ENCODE measurements at places on chromosomes 4 and X.

GRCh38 chr4:173248690-173249089 is 80.1 kb downstream of the GALNT7 start:
- no peak for DNase-seq

DNA sequence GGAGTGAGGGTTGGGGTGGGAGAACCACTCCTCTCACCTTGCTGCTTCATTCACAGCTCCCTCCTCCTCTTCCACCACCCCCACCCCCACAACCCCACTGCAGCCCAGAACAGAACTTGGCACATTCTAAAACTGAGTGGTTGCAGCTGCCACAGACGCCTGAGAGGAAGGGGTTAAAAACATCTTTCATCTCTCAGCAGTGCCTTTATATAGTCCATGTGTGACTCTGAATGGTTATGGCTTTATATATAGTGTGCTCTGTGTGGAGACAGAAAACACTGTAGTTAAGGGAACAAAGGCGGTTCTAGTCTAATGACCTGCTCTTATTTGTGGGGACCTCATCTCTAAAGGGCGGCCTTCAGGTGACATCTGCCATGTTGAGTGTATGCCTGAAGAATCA is 144.8 kb downstream of the BCOR start:
- no peak for DNase-seq

DNA sequence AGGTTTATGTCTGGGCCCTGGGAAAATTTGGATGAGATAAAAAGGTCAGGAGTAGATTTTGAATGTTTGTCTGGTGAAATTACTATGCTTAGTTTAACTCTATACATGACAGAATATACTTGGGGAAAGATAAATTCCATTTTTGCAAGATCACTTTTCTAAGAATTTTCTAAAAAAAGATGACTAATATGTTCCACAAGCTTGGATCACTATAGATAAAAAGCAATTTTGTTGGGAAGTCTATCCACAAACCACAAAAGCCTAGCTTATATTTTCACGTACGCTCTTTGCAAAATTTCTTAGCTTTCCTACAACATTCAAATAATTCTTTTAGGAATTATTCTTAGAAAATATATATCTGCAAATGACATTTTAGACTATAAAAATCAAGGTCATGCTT is 20.6 kb upstream of the COQ2 start:
- DNase-seq, result no peak

DNA sequence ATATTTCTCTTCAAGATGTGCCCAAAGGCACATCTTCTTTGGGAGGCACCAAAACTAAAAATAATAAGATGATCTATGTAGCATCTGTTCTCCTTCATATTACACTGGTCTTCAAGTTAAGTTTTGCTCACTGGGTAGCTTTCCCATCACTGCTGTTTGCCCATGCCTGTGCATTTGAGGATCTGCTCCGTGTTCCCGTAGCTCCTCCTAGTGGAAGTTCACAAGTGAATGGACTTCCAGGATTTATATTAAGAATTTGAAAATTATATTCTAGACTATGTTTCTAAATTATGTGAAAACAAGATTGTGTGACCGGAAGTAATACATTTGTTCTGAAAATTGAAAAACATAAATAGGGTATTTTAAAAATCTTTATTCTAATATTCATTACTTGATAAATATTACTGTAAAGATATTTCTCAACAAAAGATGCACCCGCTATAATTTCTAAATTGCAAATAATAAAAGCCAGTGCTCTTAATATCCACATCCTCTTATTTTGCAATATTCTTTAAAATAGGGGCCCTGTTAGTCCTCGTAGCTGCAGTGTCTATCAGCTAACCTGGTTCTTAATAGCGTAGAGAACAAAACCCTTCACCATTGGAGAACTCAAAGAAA is 147.7 kb downstream of the RBM46 start:
- no peak for DNase-seq

GRCh38 chrX:124274438-124275181 is 57.9 kb upstream of the TEX13D start:
- DNase-seq, result no peak

DNA sequence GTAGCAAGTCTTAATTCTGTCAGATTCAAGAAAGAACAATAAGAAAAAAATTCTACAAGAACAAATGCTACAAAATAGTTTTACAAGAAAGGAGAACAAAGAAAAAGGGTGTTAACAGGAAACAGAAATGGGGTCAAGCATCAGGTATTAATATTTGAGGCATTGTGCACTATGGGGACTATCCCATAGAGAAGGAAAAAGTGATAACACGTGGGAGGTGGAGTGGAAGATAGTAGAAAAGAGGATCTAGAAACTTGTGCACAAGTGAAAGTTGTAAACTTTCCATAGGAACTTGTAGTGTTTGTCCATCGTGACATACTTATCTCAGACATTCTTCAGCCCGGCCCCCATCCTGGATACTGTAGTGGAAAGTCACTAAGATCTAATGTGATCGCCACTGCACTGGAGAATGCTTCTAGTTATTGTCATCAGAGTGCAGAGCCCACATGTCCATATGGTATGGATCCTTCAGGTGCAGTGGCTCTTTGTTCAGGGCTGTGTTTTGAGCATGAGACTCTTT is 15.4 kb upstream of the NFXL1 start:
- no peak for DNase-seq

DNA sequence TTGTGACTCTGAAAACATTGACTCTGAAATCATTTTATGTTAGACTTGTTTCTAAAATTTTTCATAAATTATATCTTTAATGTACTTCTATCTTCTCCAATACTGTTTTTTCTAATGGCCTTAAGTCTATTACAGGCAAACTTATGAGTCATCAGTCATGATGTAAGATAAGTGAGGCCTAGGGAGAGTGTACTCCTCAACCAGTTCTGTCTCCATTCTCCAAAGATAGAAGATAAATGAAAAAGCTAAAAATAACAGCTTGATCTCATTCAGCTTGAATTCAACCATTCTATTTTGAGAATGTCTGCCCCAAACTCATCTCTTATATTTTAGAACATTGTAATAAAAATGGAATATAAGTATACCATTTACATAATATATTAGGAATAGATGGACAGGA is 34.5 kb downstream of the STBD1 start:
- no peak for DNase-seq

DNA sequence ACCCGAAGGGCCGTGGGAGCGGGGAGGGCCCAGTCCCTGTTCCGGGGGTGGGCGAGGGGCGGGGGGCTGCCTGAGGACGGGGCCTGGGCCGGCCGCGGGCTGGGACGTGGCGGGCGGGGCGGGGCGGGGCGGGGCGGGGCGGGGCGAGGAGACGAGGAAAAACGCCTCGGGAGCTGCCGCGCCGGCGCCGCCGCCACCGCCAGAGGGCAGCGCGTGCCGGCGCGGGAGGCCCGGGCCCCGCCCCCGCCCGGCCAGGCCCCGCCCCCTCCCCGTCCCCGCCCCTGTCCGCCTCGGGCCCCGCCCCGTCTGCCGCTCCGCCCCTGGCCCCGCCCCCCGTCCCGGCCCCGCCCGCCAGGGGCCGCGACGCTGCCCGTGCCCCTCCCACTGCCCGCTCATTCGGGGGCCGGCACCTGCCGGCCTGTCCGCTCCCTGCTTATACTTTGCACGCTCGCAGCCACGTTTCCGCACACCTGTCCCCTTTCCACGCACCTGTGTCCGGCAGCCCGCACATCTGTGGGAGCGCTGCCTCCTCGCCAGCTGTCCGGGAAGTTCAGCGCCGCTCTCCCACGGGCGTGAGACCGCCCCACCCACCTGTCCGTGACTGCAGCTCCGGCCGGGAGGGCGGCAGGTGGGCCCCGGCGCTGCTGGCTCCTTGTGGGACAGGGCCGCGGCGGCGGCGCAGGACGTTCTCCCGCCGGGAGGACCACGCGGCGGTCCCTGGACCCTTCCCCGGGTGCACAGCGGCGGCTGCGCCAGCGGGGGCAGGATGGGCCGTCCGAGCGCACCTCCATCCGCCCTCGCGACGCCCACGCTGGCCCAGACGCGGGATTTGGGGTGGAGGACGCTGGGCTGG is 1.7 kb upstream of the FGFRL1 start:
- DNase-seq, result peak; percentile 70

GRCh38 chr4:87321888-87322287 is 794 bp downstream of the HSD17B13 start:
- DNase-seq, result no peak

- DNase-seq, result no peak
These were observed 1881.7 kb downstream of the ARAP2 start for GRCh38 chr4:34362654-34363053.

DNA sequence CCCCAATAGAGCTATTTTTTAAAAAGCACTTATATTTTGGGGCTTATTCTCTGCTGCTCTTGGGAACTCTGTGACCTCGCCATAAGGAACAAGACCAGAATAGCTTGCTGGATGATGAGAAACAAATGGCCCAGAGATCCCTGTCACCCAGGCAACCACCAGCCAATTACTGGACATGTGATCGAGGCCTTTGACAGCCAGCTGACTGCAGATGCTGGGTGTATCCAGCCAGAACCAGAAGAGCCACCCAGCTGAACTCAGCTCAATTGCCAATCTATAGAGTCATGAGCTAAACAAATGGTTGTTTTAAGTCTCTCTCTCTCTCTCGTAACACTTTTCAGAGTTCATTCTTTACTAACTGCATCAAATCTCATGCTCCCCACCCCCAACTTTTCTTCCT is 24.4 kb upstream of the CITED1 start:
- no peak for DNase-seq

DNA sequence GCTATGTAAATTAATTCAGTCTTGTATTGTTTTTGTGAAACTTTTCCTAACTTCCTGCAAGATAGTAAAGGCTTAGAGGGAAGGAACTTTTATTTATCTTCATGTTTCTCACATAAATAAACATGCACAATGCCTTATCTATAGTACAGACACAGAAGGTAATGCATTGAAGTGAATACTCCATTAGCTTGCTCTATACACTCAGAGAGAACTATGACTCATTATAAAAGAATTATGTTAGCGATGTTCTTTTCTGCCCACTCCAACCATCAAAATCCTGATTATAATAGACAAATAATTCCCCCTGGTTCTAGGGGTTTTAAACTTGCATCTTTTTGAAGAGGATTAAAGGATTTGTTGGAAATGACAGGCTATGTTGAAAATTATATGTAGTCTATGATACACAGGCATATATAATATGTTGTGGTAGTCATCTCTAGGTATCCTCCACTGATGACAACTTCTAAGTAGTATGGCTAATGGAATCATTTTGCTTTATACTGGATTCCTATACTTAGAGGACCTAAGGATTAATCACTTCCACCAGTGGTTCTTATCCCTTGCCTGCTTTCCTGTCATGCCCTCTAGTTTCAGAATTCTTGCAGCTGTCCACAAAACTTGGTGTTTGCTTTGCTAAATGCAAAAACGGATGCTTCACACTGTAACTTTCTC is 115.7 kb downstream of the NDST4 start:
- no peak for DNase-seq

DNA sequence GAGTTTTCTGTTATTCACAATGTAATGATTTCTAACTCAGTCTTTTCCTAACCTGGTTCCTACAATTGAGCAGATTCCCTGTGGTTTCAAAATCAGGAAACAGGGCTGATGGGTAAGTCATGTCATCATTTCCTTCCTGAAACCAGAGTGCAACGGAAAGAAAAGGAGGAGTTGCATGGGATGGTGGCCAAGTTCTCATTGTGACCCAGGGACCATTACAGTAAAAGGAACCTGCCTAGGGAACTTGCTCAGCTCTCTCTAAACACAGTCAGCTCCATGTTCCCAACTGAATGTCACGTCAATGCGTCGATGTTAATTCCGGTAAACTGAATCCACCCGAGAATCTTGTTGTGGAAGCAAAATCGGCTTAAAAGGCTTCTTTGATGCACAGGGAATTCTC is 51.2 kb downstream of the LGI2 start:
- peak; percentile 96 for DNase-seq

- DNase-seq, result no peak
These were observed 523.3 kb downstream of the SMARCA1 start for GRCh38 chrX:129000018-129000417.

- DNase-seq, result no peak
These were observed 88.7 kb upstream of the TTC29 start for GRCh38 chr4:147034372-147034771.

DNA sequence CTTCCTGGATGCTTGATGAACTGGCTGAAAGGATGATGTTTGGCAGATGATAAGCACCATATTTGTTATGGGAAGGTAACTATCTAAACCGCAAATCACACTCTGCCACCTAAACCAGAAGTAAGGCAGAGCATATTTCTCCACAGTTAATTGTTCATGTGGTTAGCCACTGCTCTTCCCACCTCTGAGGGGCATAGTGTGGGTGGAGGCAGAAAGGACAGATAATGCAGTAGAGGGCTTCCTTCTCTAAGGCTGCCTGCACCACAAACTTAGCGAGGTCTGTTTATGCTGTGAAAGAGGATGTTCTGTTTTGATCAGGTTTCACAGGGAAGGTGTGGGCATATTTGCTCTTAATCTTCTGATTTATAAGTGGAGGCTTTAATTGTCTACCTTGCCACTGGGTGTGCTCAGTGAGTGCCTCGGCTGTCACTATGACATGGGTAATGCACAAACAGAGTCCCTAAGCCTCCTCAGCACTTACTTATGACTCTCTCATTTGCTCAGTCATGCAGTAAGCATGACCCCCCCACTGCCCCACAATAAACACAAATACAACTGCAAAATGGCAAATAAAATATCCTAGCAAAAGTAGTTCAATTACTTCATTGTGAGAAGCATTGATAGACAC is 401.0 kb downstream of the TMA16 start:
- no peak for DNase-seq

GRCh38 chrX:18461431-18461830 is 36.0 kb downstream of the CDKL5 start:
- peak; percentile 7 for DNase-seq

DNA sequence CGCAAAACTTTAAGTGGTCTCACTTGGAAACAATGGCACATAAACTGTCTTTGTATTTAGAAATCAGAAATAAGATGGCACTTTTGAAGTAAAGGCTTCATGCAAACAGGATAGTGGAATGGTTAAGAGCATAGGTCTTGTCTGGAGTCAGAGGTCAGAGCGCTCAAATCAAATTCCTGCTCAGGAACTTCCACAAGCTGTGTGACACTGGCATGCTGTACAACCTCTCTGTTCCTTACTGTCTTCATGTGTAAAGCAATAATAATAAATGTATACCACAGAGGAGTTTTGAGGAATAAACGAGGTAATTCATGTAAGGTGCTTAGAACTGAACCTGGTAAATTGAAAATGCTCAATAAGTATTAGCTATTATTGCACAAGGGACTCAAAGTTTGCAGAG is 43.4 kb upstream of the ACSL4 start:
- DNase-seq, result no peak

DNA sequence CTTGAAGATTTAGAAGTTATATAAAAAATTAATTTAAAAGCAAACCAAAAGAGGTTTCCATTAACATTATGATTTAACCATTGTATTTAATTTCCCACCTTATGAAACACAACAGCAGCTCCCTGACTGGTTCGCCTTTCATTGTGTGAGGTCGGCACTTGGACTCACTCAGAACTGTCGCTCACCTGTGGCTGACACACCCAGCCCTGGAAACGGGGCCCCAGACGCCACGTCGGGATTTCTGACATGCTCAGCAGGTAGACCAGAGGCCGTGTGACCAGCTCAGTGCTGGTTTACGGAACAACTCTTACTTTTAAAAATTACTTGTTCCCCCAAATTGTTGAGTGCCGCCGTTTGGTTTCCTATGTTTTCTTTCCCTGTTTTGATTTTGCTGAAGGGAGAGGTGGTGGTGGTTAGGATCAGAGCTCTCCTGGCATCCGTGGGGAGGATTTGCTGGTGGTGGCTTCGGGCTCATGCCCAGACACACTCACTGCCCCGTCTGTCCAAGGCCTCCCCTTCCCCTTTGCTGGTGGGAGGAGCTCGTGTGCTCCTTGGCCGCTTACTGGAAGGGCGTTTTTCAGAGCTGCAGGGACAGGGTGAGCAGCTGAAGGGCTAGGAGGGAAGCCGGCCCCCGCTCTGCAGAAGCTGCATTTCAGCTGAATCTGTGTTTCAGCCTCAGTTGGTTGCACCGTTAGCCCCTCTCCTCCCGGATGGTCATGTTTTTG is 59.2 kb downstream of the CPLX1 start:
- DNase-seq, result no peak
